ENCODE measurements at places on chromosomes 1 and 21.

- no peak for DNase-seq
Measured at GRCh38 chr1:227450489-227450888, 112.9 kb upstream of the ZNF678 start.

DNA sequence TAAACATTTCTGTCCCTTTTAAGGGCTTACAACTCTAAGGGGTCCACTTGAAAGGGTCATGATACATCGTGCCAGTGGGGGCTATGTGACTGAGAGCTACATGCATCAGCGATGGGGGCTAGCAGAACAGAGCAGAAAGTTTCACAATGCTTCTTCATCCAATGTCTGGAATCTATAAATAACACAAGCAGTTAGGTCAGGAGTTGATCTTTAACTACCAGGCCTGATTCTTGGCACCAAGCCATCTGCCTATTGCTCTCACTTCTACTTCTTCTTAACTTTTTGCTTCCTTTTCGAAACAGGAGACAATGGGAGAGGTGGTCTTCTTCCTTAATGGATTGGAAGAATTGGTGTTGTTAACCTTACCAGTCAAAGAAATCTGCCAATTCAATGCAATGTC lies 410.0 kb downstream of the TGFB2 start:
- no peak for DNase-seq

DNA sequence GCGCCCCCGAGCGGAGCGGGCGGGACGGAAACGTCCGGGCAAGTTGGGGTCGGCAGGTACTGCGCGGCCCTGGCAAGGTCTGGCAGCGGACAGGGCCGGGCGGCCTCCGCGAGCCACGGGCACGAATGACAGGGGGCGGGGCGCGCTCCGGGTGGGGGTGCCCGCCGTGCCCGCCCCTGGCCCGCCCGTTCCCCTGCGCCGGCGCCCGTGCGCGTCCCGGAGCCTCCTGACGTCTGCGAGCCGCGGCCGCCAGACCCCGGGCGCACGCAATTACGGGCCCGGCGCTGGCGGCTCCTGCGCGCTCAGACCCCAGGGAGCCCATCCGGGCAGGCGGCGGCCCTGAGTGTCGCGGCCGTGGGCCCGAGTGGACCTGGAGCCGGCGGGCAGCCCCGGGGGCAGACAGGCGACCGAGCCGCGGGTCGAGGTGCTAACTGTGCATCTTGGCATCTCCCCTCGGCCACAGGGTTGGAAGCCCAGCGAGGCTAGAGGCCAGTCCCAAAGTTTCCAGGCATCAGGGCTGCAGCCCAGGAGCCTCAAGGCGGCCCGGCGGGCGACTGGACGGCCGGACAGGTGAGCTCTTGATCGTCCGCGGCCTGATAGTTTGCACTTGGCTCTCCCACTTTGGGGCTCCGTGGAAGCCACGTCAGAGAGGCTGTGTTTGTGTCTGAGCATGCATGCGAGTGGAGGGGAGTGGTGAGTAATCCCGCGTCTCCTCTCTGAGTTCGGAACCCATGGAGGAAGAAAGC lies 918 bp downstream of the MIB2 start:
- DNase-seq = no peak

DNA sequence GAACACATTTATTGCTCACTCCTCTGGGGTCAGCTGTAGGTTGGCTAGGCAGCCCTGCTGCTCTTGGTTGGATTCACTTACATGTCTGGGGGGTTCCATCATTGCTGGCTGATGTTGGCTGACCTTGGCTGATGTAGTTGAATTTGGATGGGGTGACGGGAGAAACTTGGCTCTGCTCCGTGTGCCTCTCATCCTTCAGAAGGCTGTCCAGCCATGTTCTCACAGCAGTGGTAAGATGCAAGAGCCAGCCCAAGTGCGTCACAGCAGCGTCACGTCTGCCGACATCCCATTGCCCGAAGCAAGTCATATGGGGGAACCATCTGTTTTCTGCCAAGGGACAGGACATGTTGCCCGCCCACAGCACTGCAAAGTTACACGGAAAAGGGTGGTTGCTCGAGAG lies 613.5 kb downstream of the MATN1 start:
- DNase-seq = no peak

- DNase-seq = no peak
Measured at GRCh38 chr1:61181067-61182038, 99.0 kb downstream of the NFIA start.

GRCh38 chr1:87956750-87957149 lies 628.1 kb downstream of the LMO4 start:
- DNase-seq = no peak

- no peak for DNase-seq
Measured at GRCh38 chr1:67717876-67718275, 32.9 kb downstream of the GADD45A start.
